ENCODE measurements at places on chromosomes 2 and 18.

GRCh38 chr2:176096243-176096985 lies 3.2 kb upstream of the HOXD12 start:
- DNase-seq = peak; percentile 45

DNA sequence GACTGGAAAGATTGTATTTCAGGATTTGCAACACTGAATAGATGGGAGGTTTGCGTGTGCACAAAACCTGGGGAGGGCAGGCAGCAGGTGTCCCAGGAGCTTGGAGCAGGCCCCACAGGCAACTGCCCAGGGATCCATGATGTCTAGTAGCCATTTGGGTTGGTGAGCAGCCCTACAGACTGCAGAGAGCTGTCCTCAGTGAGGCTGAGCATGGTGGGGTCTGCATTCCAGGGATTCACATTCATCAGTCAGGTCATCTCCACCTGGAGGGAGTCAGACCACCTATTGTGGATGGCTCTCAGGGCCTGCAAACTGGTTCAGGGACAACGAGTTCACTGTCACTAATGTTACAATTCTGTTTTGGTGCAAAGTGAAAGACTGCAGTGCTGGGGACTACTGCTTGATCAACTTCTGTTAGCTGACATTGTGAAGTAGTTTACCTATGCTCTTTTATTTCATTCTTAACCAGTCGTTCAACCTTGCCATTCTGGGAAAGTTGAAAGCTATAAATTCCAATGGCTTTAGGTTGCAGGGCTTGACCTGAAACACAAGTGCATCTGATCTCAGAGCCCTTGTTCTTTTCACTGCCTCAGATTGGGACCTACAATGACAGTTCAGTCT lies 222.6 kb downstream of the ZNF407 start:
- no peak for DNase-seq

- DNase-seq = no peak
These were observed 159.5 kb downstream of the COL4A4 start for GRCh38 chr2:227004482-227004881.

DNA sequence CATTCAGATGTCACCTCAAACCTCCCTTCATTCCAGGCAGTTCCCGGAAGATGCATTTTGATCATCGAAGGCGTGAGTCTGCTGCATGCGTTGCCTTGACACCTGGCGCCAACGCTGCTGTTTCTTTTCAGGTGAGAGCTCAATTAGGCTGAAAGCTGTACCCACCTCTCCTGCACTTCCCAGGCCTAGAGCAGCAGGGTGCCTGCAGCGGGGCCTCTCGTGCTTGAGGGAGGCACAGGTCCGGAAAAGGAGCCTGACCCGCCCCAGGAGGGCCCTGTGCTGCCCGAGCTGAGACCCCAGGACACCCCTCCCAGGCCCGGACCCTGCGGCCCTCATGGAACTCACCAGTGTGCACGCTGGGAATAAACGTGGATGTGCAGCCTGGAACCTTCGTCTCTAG lies 31.4 kb upstream of the KCNG2 start:
- no peak for DNase-seq

DNA sequence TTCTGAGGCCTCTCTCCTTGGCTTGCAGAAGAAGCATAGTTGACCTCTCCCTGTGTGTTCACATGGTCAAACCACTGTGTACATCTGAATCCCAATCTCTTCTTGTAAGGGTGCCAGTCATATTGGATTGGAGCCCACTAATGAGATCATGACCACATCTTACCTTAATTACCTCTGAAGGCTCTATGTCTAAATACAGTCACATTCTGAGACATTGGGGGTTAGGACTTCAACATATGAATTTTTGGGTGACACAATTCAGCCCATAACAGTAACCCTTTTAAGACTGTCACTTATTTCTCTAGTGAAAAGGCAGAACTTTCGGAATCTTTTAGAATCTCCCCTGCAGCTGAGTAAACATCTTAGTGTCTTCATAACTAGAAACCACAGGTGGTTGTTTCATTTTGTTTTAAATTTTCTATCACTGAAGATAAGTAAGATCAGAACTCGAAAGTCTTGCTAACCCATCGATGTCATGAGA lies 33.3 kb downstream of the BMP10 start:
- DNase-seq = no peak

DNA sequence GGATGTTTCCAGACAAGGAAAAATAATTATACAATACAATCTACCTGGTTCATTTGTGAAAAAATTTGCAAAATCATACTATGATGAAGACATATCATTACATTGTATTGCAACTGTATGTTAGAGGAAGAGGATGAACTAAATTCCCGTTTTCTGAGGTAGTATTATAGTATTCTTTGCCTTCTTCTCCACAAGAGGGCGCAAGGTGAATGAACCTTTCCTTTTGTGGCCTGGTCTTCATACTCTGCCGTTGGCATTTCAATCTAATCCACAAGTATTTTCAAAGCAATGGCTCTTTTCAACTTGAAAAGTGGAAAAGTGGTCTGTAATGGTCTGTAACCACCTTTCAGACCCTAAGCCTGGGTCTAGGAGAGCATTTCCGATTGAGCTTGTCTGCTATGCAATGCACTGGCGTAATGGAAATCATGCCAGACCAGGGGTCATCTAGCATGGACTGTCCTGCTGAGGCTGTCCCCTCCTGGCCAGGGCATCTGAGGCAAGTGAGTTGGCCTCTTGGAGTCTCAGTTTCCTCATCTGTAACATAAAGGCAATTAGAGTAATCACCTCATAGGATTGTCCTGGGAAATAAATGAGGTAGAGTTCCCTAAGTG lies 30.8 kb upstream of the ZNF396 start:
- peak; percentile 73 for DNase-seq

DNA sequence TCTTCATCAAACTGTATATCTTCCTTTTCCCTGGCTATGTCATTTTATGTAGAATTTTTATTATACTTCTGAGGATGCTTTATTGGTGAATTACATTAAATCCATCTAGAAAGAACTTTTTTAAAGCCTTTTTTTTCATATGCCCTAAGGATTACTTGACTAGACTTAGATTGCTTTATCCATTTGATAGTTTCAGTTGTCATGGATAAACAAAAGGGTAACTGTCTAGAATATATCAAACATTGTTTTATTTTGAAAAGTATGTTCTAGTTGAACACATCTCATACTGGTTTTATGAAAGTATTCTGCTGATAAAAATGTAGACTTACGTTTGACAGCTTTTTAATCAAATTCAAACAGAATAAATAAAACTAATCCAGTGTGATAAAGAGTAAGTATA lies 639.8 kb downstream of the ARHGAP15 start:
- no peak for DNase-seq

DNA sequence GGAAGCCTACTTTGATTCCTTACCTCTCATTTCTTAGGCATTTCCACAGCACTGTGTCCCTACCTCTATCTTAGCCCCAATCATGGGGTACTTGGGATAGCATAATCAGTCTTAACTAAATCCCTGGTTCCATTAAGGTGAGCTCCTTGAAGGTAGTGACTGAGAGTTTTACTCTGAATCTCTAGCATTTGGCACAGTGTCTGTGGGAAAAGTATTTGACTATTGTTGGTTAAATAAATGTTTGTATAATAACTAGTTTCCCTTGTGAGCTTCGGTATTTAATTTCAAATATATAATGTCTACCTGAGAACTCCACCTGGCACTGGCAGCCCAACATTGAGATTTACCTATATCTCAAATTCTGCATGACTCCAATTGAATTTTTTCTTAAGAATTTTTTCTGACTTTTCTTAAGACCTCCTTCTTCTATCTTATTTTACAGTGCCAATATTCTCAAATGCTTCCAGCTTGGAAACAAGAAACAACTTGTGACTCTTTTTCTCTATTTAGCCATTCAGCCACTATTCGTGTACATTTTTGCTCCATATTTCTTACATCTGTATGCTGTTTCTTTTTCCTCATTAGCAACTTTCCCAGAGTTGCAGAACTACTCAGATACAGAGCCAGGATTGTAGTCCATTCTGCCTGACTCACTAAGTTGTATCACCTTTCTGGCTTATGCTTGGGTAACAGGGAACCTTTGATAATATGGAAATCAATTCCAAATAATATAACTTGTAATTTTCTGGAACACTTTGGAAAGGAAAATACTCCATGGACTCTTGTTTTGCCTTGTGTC lies 214.0 kb upstream of the NT5C1B start:
- DNase-seq = no peak

- peak; percentile 18 for DNase-seq
These were observed 94.4 kb downstream of the SGPP2 start for GRCh38 chr2:222518570-222519381.

- no peak for DNase-seq
These were observed 9.4 kb downstream of the REV1 start for GRCh38 chr2:99480390-99480789.

DNA sequence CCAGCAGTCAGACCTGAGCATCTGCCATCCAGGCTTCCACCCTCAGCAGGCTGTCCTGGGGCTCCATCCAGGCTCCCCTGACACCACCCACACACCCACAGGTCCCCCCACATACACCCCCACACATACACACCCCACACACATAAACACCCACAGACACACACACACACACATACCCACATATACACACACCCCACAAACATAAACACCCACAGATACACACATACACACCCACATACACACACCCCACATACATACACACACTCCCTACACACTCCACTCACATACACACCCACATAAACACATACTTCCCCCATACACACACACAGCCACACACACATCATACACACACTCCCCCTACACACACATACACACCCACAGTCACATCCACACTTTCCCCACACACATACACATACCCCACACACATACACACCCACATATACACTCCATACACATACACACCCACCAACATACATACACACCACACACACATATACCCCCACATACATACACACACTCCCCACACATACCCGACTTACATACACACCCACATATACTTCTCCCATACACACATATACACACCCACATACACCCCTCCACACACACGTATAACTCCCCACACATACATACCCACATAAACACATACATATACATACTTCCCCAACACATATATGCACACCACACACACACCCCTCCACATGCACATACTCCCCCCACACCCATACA lies 183.3 kb upstream of the ETAA1 start:
- no peak for DNase-seq

GRCh38 chr18:74040459-74041332 lies 106.9 kb downstream of the FBXO15 start:
- no peak for DNase-seq

- no peak for DNase-seq
These were observed 72.1 kb downstream of the PSMG2 start for GRCh38 chr18:12774982-12775381.

DNA sequence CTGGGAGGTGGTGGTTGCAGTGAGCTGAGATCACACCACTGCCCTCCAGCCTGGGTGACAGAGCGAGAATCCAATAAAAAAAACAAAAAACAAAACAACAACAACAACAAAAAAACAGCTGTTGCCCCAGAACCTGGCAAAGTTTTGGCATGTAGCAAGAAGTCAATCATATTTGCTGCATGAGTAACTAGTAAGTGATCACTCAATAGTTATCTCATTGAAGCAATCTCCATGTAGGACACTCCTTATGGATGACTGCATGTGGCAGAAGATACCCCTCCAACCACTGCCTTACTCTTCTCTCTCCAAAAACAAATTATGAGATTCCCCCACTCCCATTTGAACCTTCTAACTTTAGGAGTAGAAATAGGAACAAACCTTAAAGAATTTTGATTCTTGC lies 113.7 kb downstream of the TTC27 start:
- no peak for DNase-seq

DNA sequence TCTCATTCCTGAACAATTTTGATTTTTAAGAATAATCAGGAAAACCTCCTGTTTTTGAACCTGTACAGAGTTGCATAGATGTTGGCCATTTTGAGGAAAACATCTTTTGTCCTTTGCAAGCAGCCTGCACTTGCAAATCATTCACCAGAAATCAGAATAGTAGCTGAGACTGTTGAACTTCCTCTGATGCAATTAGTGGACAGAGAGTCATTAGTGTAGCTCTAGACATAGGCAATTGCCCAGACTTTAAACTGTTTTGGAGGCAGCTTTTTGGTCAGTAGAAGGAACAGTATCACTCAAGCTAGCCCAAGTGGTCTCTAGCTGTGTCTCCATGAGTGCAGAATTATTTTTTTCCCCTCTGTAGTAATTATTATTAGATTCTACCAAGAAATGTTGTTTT lies 326.1 kb downstream of the PIK3C3 start:
- no peak for DNase-seq

DNA sequence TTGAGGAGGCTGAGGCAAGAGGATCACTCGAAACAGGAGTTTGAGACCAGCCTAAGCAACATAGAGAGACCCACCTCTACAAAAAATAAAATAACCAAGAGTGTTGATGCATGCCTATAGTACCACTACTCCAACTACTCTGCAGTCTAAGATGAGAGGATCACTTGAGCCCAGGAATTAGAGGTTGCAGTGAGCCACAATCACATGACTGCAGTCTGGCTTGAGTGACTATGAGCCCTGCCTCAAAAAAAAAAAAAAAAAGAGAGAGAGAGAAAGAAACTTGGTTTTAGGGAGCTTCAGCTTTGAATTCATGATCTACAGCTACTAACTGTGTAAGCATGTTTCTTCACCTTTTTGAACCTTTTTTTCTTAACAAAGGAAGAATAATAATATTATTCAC lies 119.9 kb downstream of the HNMT start:
- DNase-seq = no peak

DNA sequence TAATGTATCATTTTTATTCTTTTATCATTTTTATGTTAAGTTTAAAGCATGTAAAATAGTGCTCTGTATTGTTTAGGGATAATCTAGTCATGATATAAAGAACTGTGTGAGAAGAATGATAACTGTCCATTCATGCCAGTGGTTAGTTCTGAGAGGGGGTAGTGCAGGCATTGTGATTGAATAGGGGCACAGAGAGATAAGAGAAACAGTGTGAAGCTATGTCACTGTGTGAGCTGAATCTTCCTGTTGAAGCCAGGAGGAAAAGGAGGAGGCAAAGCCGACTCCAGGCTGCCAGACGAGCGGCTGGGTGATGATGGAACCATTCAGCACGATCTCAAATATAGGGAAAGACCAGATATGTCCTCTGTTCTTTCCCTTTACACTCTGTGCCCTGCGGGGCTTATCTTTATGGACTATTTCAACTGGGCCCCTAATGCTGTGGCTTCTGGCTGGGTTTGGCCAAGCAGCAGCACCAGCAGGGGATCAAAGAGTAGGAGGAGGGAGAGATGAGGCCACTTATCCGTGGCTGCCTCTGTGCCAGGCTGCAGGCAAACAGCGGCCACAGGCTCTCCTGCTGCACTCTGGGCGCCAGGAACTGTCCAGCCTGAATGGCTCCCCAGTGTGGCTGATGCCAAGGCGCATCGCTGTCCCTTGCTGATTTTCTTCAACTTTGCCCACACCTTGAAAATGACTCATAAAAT lies 128.0 kb downstream of the SPP2 start:
- no peak for DNase-seq

GRCh38 chr2:17827316-17827715 lies 11.1 kb downstream of the MSGN1 start:
- no peak for DNase-seq

DNA sequence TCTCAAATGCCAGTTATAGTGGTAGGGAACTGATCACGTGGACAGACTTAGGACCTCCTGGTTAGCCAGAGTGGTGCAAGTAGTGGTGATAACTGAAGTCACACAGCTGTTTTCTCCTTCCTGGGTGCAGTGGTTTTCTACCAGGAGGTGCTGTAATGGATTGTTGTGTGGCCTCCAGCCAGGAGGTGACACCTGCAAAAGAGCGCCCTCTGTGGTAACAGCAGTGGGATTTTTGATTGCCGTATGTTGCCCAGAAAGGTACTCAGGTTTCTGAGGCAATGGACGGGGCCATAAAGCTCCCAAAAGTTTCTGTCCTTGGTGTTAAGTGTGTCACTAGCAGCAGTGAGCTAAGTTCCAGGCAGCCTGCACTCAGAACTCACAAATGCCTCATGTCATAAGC lies 1358.1 kb upstream of the DDX18 start:
- DNase-seq = no peak

GRCh38 chr2:191171286-191171685 lies 20.5 kb upstream of the STAT4 start:
- no peak for DNase-seq

All from AML-193 (cell line).